Stimulated activated naive CD4-positive, alpha-beta T cell (primary cell): ENCODE measurements at places on chromosomes 2 and 18.

DNA sequence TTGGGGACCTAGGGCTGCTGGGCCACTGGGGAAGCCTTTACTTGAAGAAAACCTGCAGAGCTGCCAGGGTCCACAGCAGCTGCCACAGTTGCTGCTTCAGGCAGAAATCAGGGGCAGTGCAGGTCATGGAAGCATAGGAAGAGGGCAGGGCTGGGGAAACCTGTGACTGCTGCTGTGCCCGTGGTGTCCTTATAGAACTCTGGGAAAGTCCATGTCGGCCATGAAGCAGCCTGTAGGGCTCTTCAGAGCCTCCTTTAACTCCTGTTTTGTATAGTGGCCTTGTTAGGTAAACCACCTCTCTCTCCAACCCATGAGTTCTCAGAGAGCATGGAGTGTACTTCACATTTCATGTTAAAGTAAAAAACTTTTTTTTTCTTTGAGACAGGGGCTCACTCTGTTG, 62.1 kb downstream of the SMAD4 start:
- no peak for DNase-seq

GRCh38 chr2:212157012-212157411, 381.6 kb downstream of the ERBB4 start:
- DNase-seq = no peak

DNA sequence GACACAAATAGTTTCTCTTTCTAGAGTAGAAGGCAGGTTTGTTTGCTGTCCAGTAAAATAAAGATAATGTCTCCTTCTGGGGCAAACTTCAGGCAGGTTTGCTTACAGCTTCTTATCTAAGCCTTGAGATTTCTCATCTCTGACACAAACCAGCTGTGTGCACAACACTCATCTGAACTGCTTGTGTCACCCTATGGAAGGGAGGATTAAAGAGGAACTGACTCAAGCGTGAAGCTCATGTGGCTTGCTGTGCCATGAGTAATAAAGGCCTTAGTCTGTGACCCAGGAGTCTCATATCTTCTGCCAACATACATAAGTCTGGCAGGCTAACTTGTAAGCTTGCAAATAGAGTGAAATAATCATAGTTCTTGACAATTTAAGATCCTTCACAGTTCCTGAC, 24.2 kb upstream of the CPO start:
- no peak for DNase-seq

DNA sequence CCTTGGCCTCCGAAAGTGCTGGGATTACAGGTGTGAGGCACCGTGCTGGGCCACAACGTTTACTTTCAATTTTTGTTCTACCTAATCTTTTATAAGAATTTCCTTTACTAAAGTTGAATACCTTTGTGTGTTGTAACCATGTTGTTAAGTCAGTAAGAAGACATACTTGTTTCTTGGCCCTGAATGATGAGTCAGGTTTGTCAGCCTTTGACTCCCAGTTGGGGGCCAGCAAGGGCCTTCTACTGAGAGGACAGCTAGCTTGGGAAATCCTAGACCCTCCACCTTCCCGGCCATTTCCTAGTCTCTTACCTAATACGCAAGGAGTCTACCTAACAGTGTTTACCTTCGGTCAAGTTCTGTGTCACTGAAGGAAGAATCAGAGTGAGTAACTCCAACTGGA, 22.7 kb downstream of the MTHFD2 start:
- DNase-seq = no peak

DNA sequence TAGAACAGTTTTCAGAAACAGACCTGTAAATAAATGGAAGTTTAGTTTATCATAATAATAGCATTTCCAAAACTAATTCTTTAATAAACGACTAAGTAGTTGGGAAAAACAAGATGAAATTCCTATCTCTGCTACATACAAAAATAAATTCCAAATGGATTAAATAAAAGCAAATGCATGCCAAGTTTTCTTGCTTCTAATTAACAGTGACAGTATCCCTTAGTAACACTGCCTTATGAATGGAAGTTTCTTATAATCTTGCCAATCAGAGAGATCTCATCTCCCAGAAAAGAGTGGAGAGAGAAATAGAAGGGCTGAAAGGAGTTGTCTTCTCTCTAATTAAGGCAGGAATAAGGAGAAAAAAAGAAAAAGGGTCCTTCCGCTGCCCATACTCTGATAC, 133.9 kb downstream of the GFPT1 start:
- DNase-seq = no peak

DNA sequence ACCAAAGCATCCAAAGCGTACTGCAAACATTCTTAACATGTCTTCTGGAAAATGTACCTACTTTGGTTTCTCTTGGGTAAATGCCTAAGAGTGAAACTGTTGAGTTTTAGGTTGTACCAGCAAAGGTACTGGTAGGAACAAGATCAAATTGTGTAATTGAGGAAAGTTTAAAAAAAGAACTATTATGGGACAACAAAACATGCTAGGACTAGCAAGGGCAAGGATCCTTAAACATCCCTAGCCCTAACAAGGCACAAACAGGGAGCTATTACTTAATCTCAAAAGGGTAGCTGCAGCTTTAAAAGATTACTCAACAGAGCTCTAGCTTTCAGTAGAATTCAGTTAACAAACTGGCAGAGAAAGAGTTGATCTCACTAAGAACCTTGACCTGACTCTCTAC, 56.0 kb upstream of the GRB14 start:
- no peak for DNase-seq

DNA sequence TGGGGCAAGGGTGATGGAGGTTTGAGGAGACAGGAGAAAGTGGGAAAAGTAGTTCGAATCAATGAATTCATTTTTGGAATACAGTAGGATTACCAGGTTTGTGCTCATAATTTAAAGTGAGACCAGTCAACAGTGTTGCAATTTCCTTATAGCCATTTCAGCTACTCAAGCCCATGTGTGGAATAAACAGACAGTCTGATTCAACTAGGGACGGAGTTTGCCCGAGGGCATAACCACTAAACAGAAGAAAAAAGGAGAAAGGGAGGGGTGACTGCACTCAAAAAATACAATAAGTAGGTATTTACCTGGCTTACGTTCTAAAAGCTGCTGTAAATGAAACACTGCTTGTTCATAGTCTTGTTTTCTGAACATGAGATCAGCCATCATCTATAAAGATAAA, 55.2 kb downstream of the TTC21B start:
- no peak for DNase-seq

DNA sequence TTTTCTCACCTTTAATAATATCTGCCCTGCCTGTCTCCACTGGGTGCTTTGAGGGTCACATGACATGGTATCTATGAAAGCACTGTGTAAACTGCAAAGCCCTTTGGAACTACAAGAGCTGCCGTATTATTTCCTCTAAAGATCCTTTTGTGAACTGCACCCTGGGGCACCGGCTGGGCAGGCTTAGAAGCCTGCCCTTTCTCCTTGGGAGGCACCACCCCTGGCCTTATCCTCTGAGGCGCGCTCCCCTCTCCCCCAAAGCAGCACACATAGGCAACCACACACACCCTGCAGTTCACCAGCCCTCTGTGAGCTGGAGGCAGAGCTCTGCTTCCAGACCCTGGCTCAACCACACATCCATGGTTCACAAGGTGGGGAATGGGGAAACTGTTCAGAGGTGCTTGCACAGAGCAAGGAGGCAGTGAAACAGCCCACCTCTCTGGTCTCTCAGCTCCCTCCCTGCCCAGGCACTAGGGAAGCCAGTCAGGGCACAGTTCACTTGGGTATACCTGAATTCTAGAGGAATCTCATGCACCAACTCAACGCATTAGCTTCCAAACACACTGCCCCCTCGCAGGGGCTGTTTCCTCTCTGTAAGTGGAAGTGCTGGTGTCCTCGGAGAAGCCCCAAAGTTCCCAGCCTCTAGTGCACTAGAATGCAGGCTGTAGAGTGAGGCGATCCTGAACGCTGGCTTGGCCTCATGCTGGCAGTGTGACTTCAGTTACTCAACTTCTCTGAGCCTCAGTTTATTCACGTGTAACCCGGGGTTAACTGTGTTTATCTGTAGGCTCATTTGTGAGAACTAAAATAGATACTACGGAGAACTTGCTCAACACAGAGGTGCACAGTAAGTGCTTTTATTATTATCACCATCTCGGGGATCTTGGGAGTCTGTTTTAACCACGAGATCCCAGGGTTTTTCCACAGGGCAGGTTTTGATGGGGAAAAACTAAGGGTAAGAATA, 11.0 kb downstream of the SIGLEC15 start:
- DNase-seq = no peak

DNA sequence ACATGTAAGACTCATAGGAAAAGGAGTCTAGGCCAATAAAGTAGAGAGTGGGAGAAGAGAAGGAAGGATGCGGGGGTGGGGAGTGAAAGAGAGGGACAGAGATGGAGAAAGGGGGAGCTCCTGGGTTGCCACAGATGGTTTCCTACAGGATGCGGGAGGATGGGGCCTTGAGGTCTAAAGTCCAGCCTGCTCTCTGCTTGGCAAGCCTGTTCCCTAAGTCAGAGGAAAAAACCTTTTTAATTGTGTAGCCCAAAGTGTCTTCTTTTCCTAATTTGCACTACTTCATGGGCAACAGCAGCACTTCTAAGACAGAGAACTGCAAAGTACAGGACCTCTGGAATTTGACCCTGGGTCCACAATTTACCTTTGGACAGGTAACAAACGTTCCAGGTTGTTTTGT, 1.4 kb upstream of the FAM110C start:
- DNase-seq = no peak

DNA sequence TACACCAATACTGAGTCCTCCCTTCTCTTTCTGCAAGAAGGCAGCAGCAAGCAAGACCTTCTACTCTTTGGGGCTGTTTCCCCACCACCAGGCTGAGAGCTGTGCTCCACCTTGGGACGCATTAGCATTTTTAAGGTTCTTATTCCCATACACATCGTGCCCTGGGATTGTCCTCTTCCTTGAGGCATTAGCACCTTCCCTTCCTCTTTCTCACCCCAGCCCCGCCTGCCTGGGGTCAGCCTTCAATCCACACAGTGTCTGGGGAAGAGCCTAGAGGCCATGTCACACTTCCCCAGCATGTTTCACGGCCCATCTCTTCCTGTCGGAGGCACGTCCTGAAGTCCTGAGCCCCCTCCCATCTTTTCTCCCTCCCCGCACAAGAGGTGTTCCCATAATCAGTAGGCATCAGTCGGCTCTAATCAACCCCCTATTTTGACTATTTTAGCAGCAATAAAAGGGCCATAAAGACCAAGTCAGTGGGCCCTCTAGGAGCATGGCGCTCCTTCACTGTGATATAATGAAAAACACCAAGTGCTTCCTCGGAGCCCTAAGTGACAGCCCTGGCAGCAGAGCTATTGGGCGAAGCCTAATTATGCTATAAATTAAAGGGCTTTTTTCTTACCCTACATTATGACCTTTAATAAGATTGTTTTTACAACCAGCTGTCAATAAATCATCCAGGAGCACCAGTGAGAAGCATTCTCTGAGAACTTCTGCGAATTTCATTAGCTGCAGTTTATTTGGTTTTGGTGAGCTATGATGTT, 55.0 kb upstream of the PKDCC start:
- DNase-seq = no peak

DNA sequence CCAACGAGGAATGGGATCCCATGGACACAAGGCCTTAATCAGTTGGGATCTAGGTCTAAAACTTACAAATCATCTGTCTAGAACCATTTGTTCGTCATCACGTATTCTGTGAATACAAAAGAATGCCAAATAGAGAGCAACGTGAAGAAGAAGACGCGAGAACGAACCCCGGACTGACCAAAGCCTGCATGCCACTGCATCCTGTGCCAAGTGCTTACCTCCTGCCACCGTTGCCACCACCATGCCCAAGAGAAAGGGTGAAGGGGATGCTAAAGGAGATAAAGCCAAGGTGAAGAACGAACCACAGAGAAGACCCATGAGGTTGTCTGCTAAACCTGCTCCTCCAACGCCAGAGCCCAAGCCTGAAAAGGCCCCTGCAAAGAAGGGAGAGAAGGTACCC, 30.2 kb downstream of the ITSN2 start:
- no peak for DNase-seq

- DNase-seq = no peak
These were observed 678.6 kb upstream of the HS6ST1 start for GRCh38 chr2:128997166-128997866.

GRCh38 chr2:159188449-159188848, 98.1 kb downstream of the WDSUB1 start:
- no peak for DNase-seq

- DNase-seq = no peak
These were observed 720.3 kb downstream of the DPP10 start for GRCh38 chr2:115162494-115163293.

- no peak for DNase-seq
These were observed 67.2 kb downstream of the REV1 start for GRCh38 chr2:99422599-99422998.

DNA sequence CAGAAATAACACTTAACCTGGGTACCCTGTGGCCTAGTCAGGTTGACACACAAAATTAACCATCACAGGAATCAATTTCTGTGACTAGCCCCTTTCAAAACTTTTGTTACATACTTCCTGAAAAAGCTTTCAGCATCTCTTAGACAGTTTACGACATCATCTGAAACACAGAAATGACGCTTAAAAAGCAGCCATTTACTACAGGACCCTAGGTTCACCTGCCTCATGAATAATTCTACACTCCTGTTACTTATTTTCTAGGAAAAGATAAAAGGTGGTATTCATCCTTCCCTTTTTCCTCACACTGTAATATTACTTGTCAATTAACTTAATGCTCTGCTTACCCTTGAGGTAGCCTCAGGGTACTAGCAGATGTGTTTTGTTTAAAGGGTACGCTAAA, 388.4 kb downstream of the IRS1 start:
- no peak for DNase-seq

- DNase-seq = no peak
These were observed 83.6 kb downstream of the CCDC138 start for GRCh38 chr2:108870069-108870644.

DNA sequence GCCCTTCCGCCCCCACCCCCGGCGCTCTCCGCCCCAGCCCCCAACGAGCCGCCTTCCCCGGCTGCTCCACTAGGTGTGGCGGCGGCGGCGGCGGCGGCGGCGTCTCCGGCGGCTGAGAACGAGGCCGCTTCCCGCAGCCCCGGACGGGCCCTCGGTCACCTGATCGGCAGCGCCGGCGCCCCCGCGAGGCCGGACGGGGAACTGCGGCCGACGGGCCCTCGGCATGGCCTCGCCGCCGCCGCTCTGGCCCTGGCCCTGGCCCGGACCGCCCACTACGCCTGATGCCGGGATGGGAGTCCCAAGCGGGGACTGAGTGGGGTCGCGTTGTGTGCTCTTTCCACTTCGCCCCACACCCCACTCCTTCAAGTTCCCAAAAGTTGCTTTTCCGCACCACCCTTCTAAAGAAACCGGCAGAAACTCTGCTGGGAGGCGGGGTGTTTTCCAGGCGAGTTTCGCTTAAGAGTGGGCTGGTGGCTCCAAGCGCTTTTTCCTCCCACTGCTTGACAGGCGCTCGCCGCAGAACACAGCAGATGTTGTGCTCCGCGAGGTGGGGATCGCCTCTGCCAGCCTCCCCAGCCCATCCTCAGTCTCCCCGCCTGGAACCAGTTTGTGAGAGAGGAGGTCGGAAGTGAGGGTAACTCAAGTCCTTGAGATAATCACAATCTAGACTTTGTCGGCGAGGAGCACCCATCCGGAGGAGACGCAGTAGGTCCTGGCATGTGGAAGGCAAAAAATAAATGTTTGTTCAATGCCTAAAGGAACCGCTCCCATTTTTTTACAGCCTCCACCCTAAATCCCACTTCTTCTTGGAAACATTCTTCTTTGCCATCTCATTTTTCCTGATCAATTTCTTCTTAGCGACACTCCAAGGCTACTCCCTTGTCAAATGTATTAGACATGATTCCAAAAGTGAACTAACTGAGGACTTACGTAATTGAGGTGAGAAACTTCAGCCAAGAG, at the start of gene NCKAP1:
Gene NCKAP1, minus strand, starts transcription at position 117 of the 960 bp plus-strand sequence. CDS start 358 bp downstream, outside the sequence.
- DNase-seq = peak; percentile 82
